ENCODE measurements at places on chromosomes 16 and 17. TPM values are rescaled to one million over a fixed set of nuclear protein-coding genes. Genes with fewer than 3 reads are reported as not detected.

IL32 gene
- total RNA-seq, result 65.4 TPM

TRPV3 gene
- 1.5 TPM for total RNA-seq

DNAAF8 gene
- total RNA-seq, result 0.43 TPM

ATAD5 gene
- total RNA-seq, result 1.5 TPM

HES7 gene
- total RNA-seq, result 0.67 TPM

CCL3 gene
- total RNA-seq, result 2.0 TPM

NR1D1 gene
- total RNA-seq, result 24.2 TPM

BTBD17 gene
- not detected for total RNA-seq

KIFC3 gene
- total RNA-seq, result 67.7 TPM

SLFN13 gene
- total RNA-seq, result 8.8 TPM

CES5A gene
- not detected for total RNA-seq

ANKFN1 gene
- 1.7 TPM for total RNA-seq

- no peak for DNase-seq
Measured at GRCh38 chr16:53817117-53817755, 113.3 kb downstream of the FTO start.

DNA sequence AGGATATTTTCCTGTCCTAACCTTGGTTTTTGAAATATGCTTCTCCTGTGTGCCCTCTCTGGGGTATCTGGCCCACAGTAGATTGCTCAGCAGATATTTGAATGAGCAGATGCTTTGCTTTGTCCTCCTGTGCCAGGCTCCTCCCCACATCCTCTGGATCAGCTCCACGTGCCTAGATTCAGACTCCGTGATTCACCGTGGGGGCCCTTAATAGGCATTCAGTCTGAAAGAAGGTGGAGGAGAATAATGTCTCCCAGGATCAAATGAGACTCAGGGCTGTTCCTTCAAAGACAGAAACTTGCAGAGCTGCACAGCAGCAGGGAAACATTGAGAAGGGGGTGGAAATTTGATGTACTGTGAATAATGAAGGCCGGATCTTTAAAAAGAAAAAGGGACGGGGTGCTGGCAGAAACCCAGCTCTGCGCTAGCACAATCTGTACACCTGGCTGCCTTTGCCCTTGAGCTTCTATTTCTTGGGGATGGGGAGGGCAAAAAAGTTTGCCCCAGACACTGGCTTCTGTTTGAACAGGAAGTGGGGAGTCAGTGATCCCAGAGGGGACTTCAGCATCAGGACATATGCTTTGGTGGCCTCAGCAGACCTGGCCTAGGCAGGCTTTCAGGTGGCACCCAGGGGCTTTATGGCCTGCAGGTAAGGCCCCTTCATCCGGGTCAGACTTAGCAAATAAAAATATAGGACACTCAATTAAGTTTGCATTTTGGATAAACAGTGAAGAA lies 15.9 kb upstream of the SLC12A3 start:
- DNase-seq, result peak; percentile 76

- DNase-seq, result no peak
Measured at GRCh38 chr16:85603203-85603755, 9.8 kb upstream of the GSE1 start.

DNA sequence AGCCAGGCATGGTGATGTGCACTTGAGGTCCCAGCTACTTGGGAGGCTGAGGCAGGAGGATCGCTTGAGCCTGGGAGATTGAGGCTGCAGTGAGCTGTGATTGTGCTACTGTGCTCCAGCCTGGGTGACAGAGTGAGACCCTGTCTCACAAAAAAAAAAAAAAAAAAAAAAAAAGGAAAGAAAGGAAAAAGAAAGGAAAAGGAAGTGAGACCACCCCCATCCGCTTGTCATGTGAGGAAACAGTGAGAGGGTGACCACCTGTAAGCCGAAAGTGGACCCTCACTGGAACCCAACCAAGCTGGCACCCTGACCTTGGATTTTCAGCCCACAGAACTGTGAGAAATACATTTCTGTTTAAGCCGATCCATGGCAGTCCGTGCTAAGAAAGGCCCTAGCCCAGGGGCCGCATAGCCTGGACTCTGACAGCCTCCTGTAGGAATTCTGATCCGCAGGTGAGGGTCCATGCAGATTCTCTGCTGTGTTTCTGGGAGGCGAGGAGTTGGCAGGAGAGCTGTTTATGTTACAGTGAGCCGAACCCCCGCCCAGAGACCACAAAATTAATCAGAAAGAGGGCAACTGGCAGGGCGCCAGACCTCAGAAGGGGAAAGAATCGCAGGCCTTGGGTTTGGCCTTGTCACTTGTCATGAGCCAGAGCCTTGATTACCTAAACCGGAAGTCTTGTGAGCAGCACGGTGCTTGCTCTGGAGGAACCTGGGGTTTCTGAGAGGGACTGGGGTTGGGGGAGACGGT lies 945 bp downstream of the SGSH start:
- DNase-seq, result peak; percentile 94

DNA sequence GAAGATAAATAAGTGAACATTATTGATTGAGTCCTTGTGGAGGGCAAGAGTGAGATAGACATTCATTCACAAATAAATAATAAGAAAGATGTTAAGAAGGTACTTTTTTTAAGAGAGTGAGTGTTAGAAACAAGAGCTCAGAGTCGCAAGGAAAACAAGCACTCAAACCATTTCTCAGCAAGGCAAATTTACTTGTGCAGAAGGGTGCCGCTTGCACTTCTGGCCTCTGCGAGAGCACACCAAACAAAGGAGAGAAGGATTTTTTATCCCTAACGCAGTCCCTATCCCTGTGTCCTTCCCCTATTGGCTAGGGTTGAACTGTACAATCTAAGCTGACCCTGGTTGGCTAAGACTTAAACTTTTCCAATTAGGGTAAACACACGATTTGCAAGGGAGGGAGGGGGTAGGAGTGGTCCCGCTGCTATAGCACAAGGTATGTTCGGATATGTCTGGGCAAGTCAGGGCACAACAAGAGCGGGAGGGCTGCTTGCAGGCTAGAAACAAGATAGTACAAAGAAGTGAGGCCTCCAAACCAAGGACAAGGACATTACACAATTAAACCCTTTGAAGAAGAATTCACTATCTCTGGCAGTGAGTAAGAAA lies 156.2 kb downstream of the PPM1E start:
- no peak for DNase-seq

DNA sequence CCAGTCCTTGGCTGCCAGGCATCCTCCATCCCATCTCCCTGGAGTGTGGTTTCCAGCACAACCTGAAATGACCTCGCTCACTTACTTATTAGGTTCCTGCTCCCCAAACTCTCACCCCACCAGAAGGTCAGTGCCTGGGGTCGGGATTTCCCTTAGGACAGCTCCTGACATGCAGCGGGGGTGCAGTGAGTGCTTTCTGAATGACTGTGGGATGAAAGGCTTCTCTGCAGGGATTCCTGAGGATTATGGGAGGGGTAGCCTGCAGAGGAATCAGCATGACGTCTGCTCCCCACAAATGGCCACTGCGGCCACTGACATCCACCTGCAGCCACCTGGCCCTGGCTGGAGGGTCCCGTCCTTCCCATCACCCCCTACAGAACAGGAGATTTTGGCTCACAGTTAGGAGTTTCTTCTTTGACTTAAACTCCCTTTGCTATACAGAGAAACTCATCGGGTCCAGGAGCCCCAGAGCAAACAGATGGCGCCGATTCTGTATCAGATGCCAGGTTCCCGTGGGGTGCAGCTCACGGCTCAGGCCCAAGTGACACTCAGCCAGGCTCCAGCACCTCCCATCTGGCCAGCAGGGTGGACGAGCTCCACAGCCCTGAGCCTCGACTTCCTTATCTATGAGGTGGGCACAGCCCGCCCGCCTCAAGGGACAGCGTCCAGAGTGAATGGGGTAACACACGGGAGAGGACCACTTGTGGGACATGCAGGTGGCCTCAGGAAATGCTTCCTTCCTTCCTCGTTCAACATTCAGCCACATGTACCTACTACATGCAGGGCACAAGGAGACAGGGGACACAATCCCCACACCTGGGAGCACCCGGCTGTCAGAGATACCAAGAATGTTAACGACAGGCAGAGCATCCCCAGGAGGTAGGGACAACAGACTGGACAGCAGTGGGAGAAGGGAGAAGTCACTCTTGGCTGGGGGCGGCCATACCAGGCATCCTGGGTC lies 69.8 kb downstream of the RMI2 start:
- DNase-seq, result no peak

DNA sequence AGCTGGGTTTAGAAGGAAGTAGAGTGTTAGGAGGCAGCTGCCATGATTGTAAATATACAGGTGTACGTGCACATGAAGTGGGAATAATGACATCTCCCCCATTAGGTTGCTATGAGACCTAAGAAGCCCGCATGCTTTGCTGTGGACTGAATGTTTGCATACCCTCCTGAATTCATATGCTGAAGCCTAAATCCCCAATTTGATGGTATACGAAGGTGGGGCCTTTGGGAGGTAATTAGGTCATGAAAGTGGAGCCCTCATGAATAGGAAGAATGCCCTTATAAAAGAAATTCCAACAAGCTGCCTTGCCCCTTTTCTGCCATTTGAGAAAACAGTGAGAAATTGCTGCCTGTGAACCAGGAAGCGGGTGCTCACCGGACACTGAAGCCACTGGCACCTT lies 44.0 kb downstream of the CCDC182 start:
- DNase-seq, result no peak

- DNase-seq, result no peak
Measured at GRCh38 chr17:28953444-28954118, 2.3 kb upstream of the PHF12 start.

- DNase-seq, result no peak
Measured at GRCh38 chr17:3213587-3213986, 6.1 kb downstream of the OR1A1 start.

DNA sequence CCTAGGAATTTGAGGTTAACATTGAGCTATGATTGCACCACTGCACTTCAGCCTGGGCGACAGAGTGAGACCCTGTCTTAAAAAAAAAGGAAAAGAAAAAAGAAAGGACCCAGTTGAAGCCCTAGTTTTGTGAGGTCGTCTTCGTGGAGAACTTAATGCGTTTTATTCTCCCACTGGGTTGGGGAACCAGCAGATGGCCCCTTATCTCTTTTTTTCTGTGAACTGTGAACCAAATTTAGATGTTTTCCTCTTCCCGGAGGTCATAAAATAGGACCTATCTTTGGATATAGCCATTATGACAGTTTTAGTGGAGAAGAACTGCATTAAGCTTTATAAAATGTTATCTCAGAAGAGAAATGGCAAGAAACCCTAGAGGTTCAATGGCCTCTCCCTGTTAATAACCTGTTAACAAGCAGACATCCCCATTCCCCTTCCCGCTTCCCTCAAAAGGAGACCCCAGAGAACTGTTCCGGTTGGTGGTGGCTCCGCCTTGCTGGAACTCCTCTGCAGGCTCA lies 23.5 kb downstream of the KIAA0513 start:
- DNase-seq, result no peak

DNA sequence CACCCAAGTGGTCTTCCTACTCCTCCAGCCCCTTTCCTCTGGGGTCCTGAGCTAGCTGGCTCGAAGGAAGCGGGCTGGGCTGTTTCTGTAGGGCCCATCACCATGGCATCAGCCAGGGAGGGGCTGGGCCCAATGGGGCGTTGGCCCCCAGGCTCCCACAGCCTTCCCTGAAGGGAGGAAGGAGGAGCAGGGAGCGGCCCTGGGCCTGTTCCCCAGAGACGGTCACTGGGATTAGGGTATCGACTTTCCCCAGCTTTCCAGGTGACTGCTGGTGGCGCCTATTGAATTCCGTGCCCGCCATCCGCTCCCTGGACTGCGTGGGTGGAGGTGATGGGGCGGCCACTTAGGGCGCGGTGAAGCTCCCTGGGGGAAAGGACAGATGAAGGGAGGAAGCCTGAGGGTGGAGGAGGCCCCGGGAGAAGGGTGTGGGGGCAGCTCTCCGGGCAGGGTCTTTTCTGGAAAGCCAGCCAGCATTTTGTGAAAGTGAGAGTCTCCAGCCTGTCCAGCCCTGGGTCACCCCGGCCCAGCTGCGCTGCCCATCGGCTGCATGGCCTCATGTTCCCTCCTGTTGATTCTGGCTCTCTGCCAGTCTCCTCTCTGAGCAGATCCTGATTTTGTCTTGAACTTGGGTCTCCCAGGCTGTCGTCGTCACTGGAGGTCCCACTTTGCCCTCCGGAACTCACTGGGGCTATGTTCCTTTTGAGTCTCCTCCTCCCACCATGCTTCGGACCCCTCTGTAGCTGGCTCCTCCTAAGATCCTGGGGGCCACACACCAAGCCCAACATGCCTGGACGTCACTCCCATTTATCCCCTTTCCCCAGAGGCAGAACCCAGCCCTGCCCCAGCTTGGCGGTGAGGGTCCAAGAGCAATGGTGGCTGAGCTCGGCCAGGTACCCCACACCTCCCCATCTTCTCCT lies 9.8 kb downstream of the NHERF1 start:
- DNase-seq, result no peak

DNA sequence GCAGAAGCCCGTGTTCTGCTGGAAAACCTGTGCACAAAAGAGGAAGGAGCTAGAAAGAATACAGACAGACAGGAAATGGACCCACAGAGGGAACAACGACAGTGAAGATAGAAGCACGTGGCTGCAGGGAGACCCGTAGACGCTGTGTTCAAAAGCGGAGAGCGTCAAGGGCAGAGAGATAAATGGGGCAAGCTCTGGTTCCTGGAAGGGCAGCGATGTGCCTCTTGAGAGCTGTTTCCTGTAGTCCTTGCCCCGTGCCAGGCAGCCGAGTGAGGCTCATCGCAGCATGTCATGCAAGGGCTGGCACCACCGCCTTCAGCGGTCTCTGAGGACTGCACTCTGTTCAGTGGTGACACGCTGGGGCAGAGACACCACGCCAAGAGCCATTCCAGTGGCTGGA lies 43.6 kb upstream of the CACNG5 start:
- no peak for DNase-seq

DNA sequence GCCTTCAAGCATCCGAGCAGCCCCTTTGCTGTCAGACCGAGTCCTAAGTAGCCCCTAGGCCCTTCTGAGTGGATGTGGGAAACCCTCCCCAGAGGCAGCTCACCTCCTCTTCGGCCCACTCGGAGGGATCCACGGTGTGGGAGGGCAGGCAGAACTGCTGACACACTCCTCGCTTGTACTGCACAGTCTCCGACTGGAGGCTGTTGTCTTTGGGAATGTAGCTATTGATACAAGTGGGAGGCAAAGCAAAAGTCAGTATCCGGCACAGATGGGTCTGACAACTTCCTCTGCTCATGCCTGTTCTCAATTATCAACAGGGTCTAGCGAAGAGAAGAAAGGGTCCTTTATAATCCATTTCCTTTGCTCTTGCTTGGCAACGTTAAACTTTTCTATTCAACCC lies 25.9 kb upstream of the FOXJ1 start:
- peak; percentile 64 for DNase-seq
